ENCODE measurements at places on chromosomes 2 and 18.
A peak's percentile ranks its signal among the peaks of the same experiment; 100 is the strongest.

DNA sequence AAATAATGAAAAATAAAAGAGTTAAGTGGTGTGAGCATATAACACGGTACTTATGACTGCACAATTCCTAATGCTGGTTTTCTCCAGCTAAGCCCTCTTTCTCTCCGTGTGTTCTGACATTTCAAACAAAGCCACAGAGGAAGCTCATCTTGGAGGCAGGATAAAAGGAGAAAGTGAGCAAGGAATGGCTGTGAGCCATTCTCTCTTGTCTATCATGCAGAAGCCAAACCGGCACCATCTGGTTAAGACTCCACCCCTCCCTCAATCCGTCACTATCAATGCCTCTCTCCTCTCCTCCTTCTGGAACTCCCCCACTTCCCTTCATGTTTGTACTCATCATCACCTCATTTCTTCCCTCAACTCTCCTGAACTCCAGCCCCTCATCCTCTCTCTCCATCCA is 210.4 kb downstream of the TMEM163 start:
- no peak for DNase-seq

DNA sequence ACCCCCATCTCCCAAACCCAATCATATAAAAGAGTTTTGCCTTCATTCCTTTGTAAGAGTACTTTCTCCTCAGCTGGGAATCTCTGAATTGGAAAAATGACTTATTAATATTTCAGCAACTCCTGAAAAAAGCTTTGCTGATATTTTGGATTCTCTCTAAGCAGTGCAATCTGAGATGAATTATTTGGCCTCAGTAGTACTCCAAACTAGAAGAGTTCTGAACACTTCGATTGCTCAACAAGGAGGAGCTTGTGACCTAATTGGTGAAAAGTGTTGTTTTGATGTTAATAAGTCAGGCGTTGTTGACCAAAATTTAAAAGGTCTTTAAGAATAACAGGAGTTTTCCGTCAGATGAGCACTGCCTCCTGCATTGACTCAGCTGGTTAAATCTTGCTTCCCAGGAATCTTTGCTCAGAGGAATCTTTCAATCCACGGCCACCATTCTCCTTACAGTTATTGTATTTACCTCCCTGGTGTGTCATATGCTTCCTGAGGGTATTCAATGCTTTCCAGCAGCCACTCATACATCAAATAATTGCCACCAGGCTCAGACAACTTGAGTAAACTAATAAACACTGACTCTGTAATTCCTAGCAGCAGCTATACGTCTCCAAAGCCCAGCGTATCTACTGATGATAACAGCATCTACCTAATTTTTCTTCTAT is 24.5 kb upstream of the LIPG start:
- no peak for DNase-seq

- DNase-seq: peak; percentile 29
Measured at GRCh38 chr2:237486819-237487448, at the start of gene MLPH. Gene MLPH, plus strand, starts transcription at chr2:237487251. Its CDS starts 6,176 bp downstream, at chr2:237493427.

GRCh38 chr18:22040533-22040932 is 128.9 kb upstream of the GATA6 start:
- no peak for DNase-seq

- no peak for DNase-seq
Measured at GRCh38 chr2:119434664-119435063, 3.0 kb downstream of the TMEM37 start.

DNA sequence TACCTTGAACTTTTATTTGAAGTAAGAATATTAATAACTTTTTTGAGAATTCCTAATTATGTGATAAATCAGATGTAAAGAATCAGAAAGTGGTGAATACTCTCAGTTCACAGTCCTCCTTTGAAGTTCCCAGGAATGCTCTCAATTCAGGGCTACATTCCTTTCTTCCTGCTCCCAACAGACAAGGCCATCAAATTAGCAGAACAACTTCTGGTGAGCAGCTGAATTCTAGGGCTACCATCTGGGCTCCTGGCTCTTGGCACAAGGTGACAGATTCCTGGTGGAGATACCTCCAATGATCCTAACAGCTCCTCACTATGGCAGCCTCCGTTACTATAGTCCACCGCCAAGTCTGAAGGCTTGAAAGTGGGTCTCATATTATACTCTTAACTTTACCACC is 37.8 kb upstream of the OLA1 start:
- no peak for DNase-seq

- DNase-seq: no peak
Measured at GRCh38 chr2:133673305-133673905, 105.1 kb upstream of the NCKAP5 start.

GRCh38 chr18:22822841-22823508 is 110.2 kb upstream of the RBBP8 start:
- DNase-seq: no peak

DNA sequence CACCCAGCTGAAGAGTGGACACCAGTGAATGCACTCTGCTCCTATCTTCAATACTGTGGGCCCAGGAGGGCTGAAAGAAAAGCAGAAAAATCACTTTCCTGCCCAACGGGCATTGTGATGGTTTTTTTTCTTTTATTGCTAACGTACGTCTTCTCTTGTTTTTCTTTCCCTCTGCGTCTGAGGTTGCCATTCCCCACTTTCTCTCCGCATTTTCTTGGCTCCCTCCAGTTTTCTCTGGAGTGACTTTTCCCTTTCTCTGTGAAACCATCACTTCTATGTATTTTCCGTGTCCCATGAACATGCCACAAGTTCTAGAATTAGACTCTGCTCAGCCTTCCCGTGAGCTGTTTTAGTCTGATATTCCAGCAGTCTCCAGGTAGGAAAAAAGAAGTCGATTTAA is 169.2 kb downstream of the BCL2 start:
- no peak for DNase-seq

GRCh38 chr2:40434731-40435271 is 17.1 kb downstream of the SLC8A1 start:
- no peak for DNase-seq

- no peak for DNase-seq
Measured at GRCh38 chr2:219609149-219609750, 11.6 kb downstream of the STK11IP start.

GRCh38 chr2:65177751-65178442 is 48.0 kb upstream of the RAB1A start:
- no peak for DNase-seq

DNA sequence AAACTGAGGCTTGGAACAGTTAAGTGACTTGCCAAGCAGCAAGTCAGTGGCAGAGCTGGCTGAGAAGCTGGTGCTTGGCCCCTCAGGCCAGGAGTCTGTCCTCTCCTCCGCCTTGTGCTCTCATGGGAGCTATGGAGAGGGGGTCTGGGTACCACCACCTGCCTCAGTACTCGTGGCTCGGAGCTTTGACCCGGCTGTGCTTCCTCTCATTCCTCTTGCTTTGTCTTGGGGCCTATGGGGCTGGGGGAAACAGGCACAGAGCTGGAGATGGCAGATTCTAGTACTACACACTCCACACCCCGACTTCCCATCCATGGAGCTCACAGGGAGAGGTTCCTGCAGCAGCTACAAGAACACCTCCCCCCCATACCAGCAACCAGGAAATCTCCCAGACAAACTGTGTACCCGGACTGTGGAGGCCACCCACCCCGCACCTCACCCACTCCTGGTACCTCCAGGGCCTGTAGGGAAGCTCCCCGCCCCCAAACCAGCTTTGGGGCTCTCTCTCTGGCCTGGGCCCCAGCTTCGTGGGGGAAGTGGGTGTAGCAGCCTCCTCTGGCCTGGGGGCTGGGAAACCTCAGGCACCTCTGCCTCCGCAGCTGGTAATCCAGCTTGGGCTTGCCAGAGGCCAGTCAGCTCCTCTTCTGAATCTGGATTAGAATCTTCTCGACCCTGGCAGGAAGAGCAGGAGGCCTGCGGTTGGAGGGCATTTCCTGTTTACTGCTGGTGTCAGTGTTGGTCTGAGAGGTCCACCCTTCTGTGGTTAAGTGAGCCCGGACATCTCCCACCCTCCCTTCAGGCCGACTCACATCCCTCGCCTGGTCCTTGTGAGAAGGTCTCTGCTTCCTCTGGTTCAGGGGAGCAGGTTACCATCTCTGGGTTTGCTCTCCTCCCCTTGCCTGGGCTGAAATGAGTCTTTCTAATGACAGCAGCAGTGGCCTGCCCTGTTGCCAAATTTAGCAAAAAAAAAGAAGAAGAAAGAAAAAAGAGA is 22.3 kb upstream of the RHOB start:
- DNase-seq: no peak

- no peak for DNase-seq
Measured at GRCh38 chr2:241797441-241798080, 11.4 kb upstream of the NEU4 start.

DNA sequence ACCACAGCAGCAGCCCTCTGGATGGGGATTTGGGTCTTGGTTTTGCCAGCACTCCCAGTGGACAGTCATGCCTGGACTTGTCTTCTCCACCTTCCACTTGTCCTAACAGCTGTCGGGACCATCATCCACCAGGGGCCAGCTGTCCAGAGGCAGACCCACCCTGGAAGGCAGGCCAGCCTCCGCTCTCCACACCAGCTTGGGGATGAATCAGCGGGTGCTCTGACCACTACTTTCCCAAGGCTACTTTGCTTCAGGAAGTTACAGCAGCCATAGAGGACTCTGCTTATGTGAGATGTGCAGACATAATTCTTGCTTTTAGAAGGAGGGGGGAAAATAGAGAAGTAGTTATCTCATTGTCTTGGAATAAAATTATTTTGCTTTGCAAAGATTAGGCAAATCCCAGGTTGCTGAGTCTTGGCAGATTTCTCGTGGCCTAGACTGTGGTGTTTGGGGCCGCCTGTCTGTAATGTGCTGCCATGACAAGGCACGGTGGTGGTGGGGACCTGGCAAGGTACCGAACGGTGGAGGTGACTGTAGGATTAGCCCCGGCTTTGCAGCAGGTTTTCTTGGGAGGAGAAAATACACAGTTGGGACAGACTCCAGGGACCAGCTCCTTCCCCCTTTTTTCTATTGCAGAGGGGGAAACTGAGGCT is 148.7 kb downstream of the AGAP1 start:
- DNase-seq: no peak

DNA sequence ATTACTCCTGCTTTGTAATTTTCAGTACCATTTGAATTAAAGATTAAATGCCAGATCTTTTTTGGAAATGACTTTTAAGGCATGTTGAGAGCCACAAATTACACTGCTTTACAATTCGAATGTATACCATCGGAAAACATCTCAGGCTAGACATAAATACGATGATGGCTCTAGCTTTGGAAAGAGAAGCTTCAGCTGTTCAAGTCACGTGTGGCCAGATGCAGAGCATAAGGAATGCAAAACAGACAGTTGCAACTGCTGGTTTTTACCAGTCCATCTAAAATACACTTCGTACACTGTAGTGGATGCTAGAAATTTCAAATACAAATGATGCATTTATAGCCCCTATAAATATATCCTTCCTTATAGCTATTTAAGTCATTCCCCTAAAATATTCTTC is 8.0 kb downstream of the ZNF516 start:
- no peak for DNase-seq

DNA sequence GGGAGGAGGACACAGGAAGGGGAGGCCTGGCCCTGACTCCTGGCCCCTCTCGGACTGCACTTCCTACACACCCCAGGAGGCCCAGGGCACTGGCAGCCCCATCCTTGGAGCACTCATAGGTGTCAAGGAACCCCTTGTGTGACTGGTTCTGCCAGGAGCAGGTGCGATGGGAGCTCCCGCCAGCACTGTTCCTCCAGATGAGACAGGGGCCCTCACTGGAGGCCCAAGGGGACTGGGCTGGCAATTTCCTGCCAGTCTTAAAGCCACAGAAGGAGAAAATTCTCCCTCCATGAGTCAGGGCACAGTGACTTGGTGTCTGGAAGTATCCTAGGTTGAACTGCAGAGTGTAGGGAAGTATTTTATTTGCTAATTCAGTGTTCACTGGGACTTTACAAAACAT is 42.8 kb upstream of the MAL start:
- no peak for DNase-seq

DNA sequence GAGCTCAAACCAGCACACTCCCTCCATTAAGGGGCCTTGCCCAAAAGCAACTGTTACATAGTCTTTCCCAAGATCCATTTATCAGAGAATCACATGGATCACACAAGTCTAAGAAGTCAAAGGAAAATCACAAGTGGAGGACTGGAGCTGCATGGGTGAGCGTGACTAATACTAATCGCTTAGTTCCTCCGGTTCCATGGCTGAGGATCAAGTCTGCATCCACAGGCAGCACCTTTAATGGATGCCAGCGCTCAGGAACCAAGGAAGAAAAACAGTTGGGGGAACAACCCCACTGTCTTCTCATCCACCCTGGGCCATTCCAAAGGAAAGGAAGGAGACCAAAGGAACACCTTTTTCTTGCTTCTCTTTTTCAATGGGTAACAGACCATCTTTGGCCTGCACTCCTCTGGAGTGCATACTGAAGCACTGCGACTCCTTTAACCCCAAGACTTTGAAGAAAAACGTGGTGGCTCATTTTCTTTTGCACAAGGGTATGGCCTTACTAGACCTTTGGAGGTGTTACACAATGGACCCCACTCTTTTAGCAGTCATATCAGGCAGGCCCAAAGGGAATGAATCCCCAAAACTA is 9.2 kb upstream of the WDR33 start:
- no peak for DNase-seq

DNA sequence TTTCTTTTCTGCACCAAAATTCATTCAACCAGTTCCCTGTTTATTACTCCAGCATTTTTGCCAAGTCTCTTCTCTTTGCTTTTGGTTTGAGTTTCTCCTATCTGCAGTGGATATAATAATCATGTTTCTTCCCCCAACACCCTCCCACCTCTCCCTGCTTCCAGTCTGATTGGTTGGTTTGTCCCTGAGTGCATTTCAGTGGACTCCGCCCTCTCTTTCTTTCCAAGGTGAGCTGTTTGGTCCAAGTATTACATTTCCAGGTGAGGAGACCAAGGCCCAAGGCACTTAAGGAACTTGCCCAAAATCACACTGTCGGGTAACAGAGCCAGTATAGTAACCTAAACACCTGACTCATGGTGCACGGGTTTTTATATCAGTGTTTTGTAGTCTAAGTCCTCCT is 17.7 kb downstream of the MRO start:
- DNase-seq: no peak

- no peak for DNase-seq
Measured at GRCh38 chr2:149849136-149849535, 261.6 kb upstream of the MMADHC start.

GRCh38 chr2:101991721-101992145 is at the start of gene IL1R2:
Gene IL1R2, plus strand, starts transcription at chr2:101991960. Its CDS starts 16,616 bp downstream, at chr2:102008576.
- DNase-seq: no peak

DNA sequence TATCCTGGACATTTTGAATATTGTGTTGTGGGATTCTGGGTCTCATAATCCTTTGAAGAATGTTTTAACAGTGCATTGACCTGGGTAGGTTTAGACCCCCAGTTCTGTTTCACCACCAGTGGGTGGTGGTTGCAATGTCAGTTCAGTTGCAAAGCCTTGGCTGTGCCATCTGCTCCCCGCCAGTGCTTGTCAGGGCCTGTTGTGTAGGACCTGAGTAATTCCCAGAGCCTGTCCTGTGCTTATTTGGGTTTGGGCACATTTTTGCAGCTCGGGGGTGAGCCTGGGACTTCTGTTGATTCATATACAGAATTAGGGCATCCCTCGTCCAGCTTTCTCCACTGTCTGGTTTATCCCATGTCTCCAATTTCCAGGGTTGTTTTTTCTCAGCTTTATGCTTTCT is 24.8 kb downstream of the ATP9B start:
- DNase-seq: no peak

GRCh38 chr2:196849895-196850294 is 40.7 kb upstream of the C2orf66 start:
- DNase-seq: no peak

- no peak for DNase-seq
Measured at GRCh38 chr2:192053921-192054320, 140.8 kb downstream of the TMEFF2 start.
